Transverse colon (tissue), 4 donors: ENCODE measurements at places on chromosomes 4 and X. TPM values are rescaled to one million over a fixed set of nuclear protein-coding genes. Genes with fewer than 3 reads are reported as not detected.

- no peaks in the 10 kb centered on the region for H3K27me3 ChIP-seq
- H3K4me3 ChIP-seq, result no peak overlapping the region
- H3K27ac ChIP-seq, result no peak overlapping the region
- DNase-seq, result peak; percentile 59
- peaks cover 42% of the 10 kb centered on the region for H3K4me1 ChIP-seq
These were observed 203.3 kb downstream of the NR3C2 start for GRCh38 chr4:148238811-148239493.

GRCh38 chr4:133320576-133321170 lies 171.6 kb downstream of the PCDH10 start:
- H3K27me3 ChIP-seq, result no peaks in the 10 kb centered on the region
- no peaks in the 10 kb centered on the region for H3K4me1 ChIP-seq
- no peak overlapping the region for H3K4me3 ChIP-seq

DNA sequence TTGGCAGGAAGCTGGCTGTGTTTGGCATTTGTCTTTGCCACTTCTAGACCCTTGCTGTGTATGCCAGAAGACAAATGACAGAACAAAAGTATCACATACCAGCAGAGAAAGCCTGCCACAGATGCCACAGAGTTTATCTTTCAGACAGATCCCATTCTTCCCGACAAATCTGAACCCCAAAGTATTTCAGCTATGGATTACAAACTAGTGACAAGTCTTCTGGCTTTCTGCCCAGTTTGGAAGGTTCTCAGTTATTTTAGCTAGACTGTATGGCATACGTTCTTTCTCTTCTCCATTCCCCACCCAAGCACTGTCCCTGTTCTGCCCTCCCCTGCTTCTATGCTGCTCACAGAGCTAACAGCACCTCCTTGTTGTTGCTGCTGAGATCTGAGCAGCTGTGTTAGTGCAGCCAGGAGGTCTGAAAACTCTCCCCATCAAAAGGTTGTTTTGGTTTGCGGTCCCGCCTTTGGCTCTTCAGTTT lies 236.7 kb downstream of the FRAS1 start:
- H3K4me3 ChIP-seq, result no peak overlapping the region
- H3K36me3 ChIP-seq, result no peaks in the 10 kb centered on the region
- H3K4me1 ChIP-seq, result peaks cover 6% of the 10 kb centered on the region
- H3K27ac ChIP-seq, result no peak overlapping the region

The KCTD8 gene
- 0.16 TPM for total RNA-seq

- no peak for DNase-seq
- H3K4me3 ChIP-seq, result no peak overlapping the region
These were observed 1768.5 kb downstream of the PCDH7 start for GRCh38 chr4:32488690-32489089.

The PDLIM3 gene
- 139 TPM for total RNA-seq
